ENCODE measurements at places on chromosomes 4 and X.

- DNase-seq, result no peak
These were observed 198.1 kb upstream of the NUDT6 start for GRCh38 chr4:123120473-123120872.

- DNase-seq, result peak; percentile 87
These were observed at the start of gene TBC1D9 for GRCh38 chr4:140756319-140757231. TBC1D9 (minus strand) TSS chr4:140756385; CDS start chr4:140756045, 340 bp downstream.

DNA sequence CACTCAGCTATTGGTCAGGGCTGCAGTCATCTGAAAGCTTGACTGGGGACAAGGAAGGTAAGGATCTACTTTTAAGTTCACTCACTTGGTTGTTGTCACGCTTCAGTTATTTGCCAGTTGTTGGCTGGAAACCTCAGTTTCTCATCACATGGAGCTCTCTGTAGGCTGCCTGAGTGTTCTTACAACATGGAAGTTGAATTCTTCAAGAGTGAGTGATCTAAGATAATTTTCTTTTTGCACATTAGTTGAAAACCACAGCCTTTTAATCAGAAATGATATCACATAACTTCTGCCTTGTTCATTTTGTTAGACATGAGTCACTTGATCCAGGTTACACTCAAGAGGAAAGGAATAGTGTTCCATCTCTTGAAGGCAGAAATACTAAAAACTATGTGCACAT lies 552.7 kb downstream of the RAPGEF2 start:
- DNase-seq, result no peak

DNA sequence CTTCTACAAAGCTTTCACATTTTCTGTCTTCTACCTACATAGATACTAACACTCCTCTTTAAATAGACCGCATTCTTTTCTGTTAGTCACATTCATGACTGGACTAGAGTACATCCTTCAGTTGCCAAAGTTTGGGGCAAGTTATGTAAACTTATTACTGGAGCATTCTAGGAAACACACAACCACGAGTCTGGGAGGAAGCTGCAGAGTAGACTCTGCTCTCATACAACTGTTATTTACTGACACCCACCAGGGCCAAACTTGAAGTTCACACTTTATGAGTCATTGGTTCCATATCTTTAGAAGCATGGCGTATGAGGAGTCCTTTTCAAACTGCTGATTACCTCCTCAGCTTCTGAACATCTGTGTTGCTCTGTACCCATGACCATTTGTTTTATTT lies 87.0 kb downstream of the RNF150 start:
- DNase-seq, result no peak

- DNase-seq, result no peak
These were observed at the start of gene ENPEP for GRCh38 chr4:110475881-110476818. ENPEP (plus strand) TSS chr4:110476155; CDS start chr4:110476415, 260 bp downstream.

DNA sequence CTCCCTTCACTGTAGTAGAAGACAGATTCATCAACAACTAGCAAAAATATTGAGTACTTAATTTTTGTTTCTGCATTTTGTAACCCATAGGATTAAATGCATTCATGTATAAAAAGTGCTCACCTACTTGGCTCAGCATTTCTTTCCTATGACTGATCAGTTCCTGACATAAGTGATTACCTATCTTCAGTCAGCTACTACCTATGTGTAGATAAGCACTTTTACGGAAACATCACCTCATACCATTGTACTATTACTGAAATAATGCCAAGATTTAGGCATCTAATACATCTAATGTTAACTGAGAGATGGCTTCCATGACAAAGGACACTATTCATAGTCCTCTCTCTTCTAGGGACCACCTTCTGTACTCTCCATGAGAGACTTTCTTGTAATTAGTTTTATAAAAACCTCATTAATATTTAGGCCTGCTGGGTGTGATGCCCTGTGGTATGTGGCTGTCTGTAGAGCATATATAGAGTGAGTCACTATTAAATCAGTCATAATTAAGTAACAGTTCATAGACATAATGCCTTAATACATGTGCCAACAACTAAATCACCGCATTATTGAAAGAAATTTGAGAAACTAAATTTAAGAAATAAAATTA lies 147.0 kb downstream of the PDGFC start:
- no peak for DNase-seq

- no peak for DNase-seq
These were observed 145.4 kb downstream of the EMCN start for GRCh38 chr4:100372432-100372831.

DNA sequence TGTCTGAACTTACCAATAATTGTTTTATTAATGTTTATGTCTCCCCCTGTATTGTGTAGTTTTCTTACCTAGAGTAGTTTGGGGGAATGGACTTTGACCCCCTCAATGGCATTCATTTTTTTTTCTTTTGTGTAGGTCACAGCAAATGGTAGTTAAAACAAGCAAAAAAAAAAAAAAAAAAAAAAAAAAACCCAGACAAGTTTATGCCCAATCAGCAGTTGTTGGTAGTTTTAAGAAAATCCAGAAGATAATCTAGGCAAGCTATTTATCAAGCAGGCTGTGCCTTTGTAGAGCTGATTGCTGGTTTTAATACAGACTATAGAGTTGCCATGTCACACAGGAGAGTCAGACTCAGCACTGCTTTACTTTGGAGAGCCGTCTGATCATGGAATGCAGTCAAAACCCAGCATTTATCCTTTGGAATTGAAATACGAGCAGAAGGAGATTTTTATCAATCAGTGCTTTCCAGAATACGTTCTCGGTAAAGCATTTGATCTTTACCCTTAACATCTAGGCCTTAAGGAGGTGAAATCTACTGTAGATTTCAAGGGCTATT lies 16.6 kb downstream of the DCUN1D4 start:
- DNase-seq, result no peak

- no peak for DNase-seq
These were observed 76.9 kb upstream of the SCOC start for GRCh38 chr4:140296335-140297220.

DNA sequence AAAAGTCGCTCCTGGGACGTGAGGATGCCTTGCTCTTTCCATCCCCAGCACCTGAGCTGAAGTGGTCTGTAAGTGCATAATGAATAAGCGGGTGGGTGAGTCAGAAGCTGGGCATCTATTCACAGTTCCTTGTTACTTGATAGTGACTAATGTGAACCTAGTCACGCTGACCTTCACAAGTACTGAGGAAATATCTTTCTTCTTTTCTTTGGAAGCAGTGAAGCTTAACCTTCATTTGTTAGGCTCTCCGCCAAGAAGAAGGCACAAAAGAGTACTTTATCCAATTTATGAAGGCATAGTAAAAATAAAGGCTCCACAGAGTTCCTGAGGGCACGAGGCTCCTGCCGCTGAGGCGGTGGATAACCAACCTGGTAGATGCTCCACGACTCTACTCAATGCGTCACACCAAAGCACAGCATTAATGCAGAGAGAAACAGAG lies 475.7 kb upstream of the SLIT2 start:
- peak; percentile 10 for DNase-seq

DNA sequence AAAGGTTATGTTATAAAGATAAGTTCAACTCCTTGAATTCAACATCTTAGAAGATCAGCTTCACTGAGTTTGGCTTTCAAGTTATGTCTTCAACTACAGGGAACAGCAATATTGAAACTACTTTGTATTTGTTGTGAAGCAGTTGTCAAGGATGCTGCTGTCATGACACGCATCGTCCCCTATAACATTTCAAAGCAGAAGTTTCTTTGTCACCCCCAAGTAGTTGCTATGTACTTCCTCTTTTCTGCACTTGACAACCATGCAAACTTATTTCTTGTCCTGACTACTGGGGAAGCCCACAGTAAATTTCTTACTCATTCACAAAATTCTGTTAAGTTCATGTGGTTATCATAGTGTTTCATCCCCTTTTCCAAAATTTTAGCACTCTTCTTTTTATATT lies 14.3 kb downstream of the ANTXR2 start:
- DNase-seq, result no peak

- no peak for DNase-seq
These were observed 77.9 kb downstream of the ADAM29 start for GRCh38 chr4:174996079-174996478.

DNA sequence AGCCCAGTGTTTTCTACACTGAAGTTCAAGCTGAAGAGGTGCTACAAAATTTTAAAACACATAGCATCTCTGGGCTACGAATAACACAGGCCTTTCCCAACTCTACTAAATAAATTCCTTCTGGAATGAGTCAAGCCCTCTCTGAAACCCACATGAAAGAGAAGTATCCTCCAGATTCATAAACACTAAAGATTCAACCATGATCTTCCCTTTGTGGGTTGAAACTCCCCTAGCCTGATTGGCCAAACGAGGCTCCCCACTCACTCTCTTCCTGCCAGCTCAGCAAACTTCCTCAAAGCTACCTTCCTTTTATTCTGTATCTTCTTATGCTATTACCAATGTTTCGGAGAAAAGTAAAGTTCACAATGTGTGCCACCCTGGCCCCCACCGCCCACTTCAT lies 95.4 kb downstream of the NKX6-1 start:
- DNase-seq, result no peak

DNA sequence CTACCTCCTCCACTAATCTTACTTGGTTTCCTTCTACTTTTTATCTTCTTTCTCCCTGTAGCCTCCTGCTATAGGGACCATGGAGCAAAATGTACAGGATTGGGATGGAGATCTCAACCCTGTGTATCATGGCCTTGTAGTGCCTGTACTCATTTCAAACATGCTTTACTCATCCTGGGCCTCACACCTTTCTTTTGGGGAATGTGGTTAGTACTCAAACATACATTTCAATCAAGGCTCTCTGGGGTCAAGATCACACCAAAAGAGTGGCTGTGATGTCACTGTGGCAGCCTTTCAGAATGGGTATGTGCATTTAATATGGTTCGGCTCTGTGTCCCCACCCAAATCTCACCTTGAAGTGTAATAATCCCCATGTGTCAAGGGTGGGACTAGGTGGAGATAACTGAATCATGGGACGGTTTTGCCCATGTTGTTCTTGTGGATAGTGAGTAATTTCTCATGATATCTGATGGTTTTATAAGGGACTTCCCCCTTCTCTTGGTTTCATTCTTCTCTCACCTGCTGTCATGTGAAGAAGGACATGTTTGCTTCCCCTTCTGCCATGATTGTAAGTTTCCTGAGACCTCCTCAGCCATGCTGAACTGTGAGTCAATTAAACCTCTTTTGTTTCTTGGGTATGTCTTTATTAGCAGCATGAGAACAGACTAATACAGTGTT lies 205.1 kb downstream of the RASL11B start:
- DNase-seq, result no peak

GRCh38 chr4:4871573-4872313 lies 12.3 kb downstream of the MSX1 start:
- no peak for DNase-seq

GRCh38 chr4:103105558-103106356 lies 6.1 kb upstream of the BDH2 start:
- no peak for DNase-seq

DNA sequence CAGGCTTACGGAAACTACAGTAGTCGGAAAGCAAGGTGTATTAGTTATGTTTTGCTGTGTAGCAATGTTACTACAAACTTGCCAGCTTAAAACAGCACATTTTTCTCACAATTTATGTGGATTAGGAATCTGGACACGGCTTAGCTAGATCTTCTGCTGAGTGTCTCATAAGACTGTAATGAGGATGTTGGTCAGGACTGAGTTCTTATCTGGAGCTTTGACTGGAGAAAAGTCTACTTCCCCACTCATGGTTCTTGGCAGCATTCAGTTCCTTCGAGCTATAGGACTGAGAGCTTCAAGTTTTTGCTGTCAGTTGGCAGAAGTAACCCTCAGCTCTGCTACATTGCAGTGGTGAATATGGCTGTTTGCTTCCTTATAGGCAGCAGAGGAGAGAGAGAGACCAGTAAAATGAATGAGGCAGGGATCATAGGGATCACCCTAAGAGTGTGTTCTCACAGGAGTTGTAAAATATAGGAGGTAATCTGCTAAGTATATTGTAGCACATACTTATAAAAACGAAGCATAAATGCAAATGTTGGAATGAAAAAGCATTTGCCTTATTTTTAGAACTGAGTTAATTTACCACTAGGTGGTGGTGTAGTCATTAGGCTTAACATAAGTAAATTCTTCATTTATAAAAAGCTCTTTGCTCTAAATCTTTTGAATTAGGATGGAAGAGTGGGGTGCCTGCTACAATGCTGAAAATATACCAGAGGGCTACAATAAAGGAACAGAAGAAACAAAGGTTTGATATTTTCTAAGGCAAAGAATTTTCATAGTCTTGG lies 38.6 kb downstream of the ALG13 start:
- no peak for DNase-seq

DNA sequence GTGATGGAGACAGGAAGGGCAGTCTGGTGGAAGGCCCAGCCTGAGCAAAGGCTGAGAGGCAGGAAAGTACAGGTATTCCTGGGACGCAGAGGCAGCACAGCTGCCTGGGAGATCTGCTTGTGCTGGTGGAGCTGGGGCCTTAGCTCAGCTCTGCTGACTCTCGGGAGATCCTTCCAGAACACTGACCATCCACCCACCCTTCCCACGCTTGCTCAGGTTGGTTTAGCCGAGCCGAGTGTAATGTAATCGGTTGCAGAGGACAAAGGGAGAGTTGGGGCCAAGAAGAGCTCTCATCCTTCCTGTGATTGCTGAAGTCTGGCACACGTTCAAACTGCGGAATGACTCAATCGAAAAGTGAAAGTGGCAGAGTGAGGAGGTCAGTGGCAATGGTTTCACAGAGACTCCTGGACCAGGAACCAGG lies 43.1 kb upstream of the GPR78 start:
- peak; percentile 0 for DNase-seq

GRCh38 chr4:175739612-175740011 lies 72.5 kb downstream of the GPM6A start:
- no peak for DNase-seq

GRCh38 chr4:11514779-11515419 lies 86.2 kb upstream of the HS3ST1 start:
- no peak for DNase-seq

- no peak for DNase-seq
These were observed 482.1 kb downstream of the TMA16 start for GRCh38 chr4:163976588-163976987.

- no peak for DNase-seq
These were observed 62.3 kb upstream of the DKK2 start for GRCh38 chr4:107098401-107098800.

- no peak for DNase-seq
These were observed 63.6 kb upstream of the SFRP2 start for GRCh38 chr4:153852501-153852900.

GRCh38 chr4:55507612-55508011 lies 39.1 kb downstream of the CLOCK start:
- no peak for DNase-seq

GRCh38 chr4:11469650-11470437 lies 41.1 kb upstream of the HS3ST1 start:
- DNase-seq, result no peak

DNA sequence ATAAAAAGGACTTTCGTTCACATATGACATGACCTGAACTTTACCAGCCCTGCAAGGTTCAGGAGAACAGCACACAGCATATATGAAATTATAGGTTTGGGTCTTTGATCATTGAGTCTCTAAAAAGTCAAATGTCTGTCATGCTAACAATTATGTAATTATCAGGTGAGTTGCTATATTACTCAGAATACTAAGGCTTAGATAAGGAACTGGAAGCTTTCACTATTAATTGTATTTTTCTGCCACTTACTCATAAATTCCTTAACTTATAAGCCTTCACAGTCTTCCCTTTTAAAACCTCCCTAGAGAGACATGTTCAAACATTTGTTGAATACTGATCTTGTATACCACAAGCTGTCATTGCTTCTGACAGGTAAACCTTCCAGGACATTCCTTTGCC lies 292.8 kb upstream of the MAGEB2 start:
- DNase-seq, result no peak

Data from DMS153 (cell line).